Left lobe of liver (tissue), 2 donors: ENCODE measurements at places on chromosomes 5 and 9.
A peak's percentile ranks its signal among the peaks of the same experiment; 100 is the strongest.

- no peak for DNase-seq
Measured at GRCh38 chr5:179137643-179138567, 77.7 kb downstream of the ZNF354C start.

- no peak for DNase-seq
Measured at GRCh38 chr9:136020206-136020605, 59.0 kb upstream of the UBAC1 start.

DNA sequence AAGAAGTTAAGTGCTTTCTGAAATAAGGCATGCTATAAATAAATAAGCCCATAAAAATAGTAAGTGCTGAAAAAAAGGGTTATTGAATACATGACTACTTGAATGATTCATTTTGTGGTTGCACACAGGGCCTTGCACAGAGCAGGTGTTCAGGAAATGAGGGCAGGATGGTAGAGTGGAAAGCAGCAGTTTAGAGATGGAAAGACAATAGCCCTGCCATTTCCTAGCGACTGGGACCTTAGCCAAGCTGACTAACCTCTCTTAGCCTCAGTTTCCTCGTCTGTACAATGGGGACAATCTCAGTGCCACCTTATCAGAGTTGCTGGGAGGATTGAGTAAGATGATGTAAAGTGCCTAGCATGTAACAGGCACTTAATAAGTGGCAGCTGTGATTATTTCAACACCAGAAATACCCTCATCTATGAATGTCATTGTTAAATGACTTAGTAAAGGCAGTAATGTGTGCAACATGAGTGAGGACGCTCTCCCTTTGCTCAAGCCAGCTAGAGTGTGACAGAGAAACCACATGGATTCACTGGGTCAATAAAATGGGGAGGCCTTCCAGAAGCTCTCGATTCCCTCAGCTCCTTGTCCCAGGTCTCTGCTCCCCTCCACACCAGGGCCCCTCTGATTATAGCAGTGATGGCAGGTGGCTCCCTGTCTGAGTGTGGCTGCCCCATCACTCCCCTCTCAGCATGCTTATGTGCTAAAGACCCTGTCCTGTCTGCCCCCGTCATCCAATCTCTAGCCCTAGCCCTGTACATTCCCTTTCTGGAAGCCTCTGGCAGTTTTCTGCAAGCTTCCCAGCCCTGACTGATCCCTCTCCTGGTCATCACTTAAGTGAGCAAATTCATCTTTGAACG, 16.0 kb upstream of the PHF19 start:
- no peak for DNase-seq

GRCh38 chr5:92041911-92042660, 659.0 kb upstream of the ARRDC3 start:
- DNase-seq: no peak

DNA sequence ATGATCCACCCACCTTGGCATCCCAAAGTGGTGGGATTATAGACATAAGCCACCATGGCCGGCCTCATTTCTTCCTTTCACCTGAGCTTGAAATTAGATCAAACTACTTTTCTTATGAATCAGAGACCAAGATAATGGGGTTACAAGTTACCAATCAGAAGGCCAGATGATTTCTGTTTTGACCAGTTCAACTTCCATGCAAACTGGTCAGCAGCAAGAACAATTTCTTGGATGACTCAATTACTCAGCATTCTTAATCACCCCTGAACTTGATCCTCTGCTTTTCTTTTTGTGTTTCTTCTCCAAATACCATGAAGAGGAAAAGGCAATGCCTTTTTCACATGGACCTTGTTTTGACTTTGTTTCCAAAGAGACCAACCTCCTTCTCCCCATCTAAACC, 10.0 kb upstream of the PLIN2 start:
- DNase-seq: no peak

DNA sequence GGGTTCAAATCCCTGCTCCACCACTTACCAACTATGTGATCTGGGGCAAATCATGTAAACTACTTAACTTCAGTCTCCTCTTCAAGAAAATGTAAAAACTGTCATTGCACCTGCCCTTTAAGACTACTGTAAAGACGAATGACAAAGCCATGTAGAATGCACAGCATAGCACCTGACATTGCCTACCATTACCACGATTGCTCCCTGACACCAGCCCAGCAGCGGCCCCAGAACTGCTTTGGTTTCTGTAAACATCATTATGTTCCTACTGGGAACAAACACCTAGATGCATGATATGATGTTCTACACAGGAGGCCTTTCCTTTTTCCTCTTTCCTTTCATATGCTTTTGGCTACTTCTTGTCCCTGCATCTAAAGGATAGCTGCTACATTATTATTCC, 23.1 kb upstream of the PLPP6 start:
- no peak for DNase-seq

DNA sequence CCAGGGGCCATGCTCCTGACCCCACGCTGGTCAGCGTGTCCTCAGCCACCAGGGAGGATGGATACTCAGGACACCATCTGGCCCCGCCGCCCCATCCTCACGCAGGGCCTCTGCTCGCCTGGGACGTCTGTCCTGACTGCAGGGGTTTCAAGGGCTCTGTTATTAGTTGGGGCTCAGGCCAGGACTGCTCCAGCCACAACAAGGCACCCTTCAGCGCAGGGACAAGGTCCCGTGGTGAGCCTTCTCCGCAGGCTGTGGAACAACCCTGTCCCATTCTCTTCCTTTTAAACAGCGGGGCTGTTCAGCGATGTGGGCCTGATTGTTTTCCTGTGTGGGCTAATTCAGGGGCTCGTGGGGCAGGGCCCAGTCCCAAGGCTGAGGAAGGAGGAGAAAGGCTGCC, 61.6 kb downstream of the SEMA4D start:
- DNase-seq: no peak

- DNase-seq: no peak
Measured at GRCh38 chr9:115969096-115969495, 184.5 kb upstream of the PAPPA start.

DNA sequence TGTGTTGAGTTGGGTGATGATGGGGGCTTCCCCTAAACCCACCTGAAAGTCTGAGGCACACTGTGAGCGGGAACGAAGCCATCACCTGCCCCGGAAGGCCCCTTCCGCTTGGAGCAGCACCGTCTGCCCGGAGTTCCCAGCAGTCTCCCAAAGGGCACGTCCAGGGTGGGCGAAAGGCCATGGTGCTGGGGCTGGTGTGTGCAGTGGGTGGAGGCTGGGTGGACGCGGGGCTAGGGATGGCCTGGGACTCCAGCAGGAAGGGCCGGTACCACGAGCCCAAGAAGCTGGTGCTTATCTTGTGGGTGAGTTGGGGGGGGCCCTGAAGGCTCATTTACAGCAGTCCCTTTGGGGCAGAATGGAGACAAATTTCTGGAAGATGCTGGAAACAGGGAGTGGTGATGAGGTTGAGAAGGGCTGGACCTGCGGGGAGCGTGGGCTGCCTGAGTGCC, 4.6 kb downstream of the FLT4 start:
- DNase-seq: peak; percentile 42

GRCh38 chr5:117425163-117425562, 850.5 kb upstream of the SEMA6A start:
- DNase-seq: no peak

GRCh38 chr9:117777823-117778222, 73.6 kb downstream of the TLR4 start:
- no peak for DNase-seq

DNA sequence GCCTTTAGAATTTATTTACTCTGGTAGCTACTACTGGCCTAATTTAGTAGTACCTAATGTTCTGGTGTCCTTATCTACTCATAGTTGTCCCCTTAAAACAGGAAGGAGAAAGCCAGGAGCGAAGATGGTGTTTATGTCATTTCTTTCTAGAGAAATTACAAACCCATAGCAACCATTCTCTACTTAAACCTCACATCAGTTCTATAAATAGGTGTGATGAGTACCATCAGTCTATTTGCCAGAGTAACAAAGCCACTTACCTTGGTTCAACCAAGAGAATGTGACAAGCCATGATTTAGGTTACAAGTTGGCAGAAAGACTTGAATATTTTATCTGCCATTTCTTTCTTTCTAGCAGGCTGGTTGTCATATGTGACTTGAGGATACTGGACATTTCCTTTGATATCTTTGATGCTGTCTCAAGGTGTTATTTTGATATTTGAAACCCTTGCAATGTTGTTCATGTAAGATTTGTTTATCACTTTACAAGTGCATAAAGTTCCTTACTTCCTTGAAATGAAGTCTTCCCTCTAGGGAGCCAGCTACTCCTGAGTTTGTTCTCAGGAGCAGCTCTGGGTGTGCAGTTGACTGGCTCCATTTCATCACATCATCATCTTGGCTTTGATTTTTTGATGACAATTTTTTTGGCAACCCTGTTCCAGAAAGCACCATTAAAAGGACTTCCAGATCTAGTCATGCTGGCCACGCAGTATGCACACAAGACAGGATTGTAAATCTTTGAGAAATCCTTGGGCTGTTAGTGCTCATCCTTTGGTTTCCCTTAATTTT, 286.8 kb downstream of the ARHGAP26 start:
- no peak for DNase-seq

DNA sequence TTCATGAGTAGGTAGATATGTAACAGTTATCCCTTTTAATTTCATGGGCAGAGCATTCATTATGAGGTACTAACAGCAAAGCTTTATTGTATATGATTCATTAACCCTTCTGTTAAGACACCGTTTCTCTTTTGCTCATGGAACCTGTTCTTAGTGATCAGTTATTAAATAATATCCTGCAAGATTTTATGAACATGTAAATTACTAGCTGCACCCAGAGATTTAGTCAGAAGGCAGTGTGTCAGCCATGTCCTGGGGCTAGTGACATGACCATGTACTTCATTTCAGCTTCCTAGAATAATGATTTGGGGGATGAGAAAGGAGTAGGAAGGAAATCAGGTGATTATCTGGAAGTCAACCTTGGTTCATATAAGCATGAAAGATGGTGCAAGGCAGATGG, 7.0 kb downstream of the MAST4 start:
- DNase-seq: no peak

- no peak for DNase-seq
Measured at GRCh38 chr5:62457071-62457470, 44.5 kb downstream of the IPO11 start.

DNA sequence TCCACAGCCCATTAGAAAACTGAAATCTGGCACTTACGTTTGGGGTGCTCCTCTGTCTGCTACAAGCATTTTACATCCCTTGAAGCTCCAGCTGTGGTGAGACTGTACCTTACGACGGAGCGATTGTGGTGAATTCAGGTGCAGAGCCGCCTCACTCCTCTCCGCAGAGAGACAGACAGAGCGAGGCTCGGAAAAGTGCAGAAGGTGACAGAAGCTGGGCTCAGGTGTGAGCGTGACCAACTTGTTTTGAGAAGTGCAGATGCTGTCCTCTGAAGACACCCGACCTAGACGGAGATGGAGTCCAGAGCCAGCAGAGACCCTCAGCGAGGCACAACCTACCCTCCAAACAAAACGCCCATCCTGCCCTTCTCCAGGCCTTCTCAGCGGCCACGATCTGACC, 196.5 kb downstream of the MED10 start:
- no peak for DNase-seq

DNA sequence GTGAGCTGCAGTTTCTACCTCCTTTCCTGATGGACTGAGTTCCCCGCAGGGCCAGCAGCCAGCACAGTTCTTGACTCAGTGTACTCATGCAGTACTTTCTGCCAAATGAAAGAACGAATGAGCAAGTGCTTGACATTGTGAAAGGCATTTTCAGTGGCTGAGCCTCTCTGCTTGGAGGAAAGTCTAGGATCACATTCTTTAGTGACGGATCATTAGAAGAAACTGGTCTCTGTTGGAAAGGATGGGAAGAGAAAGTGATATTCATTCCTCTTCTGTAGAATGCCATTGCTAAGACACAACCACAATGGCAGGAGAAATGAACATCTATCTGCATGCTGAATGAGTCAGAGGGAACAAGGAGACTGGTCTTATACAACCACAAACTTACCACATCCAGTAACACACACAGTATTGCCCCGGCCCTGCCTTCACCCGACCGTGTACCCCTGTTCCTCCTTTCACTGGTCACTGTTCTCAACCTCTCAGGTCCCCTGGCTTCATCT, 206.9 kb downstream of the CRB2 start:
- no peak for DNase-seq

- no peak for DNase-seq
Measured at GRCh38 chr5:9861666-9862256, 231.6 kb upstream of the TAS2R1 start.

DNA sequence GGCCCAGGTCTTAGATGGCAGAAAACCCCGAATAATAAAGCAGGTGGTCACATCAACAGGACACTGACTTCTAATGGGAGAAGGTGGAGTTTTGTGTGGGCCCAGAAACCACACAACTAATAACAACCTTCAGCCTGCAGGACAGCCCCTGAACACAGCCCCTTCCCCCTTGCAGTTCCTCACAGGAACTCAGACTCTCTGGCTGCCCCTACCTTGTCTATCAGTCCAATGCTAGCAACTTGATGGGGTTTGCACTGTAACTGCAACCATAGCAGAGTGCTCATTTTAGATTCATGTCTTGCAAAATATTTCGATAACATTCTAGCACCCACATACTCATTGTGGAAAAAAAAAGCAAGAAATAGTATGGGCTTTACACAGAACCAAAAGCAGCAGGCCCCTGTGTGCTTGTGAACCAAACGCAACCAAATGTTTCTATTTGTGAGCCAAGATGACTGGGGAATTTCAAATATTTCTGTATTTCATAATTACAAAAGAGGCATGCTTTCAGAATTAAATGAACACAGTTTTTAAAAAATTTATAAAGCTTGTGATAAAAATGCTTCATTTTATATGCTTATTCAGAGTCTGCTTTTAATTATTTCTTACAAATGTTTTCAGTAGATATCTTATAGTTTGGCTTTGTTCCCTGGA, 62.7 kb upstream of the PDE4D start:
- DNase-seq: no peak

- no peak for DNase-seq
Measured at GRCh38 chr9:130987738-130988399, 21.1 kb upstream of the LAMC3 start.

DNA sequence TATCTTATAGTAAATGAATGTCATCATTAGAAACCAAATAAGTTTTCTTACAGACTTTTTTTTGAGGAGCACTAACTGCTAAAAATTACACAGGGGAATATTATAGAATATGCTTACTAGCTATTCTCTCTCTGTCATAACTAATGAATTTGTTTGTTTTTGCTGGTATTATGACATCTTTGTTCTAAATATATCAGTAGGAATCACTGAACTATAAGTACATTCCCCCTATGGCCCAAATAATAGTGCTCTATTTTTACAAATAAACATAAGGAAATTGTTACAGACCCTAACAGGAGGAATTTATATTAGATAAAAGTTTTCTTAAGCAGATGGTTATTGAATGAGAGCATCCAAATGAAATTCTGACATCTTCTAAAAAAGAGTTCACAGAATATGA, 83.0 kb upstream of the RIOK2 start:
- no peak for DNase-seq

- DNase-seq: no peak
Measured at GRCh38 chr9:128899566-128900322, 17.8 kb downstream of the LRRC8A start.

DNA sequence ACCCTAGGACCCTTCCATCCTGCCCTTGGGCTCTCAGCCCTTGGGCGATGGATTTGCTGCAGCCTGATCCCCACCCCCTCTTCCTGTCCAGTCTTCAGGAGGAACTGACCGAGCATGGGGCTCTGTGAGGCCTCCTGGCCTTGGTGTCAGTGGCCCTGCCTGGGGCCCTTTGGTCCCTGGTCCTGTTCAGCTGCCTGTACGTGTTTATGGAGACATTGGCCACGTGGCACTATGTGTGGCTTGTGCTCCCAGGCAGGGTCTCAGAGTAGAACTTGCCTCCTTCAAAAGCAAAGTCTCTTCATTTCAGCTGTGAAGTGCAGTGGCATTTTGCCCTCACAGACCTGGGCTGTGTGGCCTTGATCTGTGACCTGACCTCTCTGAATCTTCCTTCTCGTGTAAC, 11.1 kb downstream of the FCN2 start:
- DNase-seq: peak; percentile 43
